ENCODE measurements at places on chromosomes 3 and 15.

- DNase-seq = peak; percentile 27
Measured at GRCh38 chr3:86990734-86991481, at the start of gene VGLL3. TSS of gene VGLL3 (minus strand) at chr3:86991149. CDS start at chr3:86990743, 406 bp downstream.

DNA sequence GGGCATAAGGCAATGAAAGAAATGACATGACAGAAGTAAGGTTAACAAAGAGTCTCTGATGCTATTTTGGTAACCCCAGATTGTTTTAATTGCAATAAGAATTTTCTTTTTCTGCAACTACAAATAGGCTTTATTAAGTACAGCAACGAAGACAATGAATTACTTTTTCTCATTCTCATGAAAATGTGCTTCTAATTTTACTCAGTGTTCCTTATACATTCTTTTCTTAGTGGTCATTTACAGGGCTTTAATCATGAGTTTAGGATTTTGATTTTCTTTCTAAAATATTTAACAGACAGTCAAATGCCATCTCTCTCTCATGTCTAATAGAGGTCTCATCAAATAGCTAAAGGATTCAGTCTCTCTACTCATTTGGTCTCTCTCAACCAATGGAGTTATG lies 452.1 kb downstream of the RAP2B start:
- no peak for DNase-seq

DNA sequence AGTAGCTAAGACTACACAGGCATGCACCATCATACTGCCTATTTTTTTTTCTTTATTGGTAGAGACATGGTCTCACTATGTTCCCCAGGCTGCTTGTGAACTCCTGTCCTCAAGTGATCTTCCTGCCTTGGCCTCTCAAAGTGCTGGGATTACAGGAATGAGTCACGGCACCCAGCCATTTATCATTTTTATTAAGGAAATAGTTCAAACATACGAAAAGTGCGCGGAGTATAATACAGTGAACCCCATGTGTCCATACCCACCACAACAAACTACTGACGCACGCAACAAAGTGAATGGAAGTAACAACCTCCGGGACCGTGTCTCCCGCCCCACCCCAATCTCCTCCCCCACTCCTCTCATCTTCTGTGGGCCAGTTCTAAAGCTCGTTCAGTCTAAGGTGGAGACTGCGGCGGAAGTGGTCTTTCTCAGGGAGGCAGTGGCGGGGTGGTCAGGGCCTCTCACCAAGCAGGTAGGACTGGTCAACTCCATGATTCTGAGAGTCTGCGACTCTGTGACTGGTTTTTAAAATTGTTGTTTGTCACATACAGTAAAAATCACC lies 42.1 kb downstream of the DNAJB8 start:
- DNase-seq = no peak

DNA sequence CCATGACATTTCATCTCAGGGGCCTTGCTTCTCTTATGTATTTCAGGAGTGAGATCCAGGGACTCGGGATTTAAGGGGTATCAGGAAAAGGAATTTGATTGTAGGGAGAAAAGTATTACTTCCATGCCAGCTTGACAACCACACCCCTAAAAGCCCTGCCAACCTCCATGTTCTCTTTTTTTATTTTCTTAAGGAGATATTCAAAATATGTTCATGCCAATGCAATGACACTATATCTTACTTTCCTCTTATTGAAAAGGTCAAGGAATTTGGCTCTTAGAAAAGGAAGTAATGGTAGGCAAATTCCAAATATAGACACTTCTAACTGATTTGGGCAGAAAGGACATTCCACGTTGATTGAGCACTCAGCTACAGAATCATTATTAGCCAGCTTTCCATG lies 407.5 kb upstream of the NECTIN3 start:
- no peak for DNase-seq

DNA sequence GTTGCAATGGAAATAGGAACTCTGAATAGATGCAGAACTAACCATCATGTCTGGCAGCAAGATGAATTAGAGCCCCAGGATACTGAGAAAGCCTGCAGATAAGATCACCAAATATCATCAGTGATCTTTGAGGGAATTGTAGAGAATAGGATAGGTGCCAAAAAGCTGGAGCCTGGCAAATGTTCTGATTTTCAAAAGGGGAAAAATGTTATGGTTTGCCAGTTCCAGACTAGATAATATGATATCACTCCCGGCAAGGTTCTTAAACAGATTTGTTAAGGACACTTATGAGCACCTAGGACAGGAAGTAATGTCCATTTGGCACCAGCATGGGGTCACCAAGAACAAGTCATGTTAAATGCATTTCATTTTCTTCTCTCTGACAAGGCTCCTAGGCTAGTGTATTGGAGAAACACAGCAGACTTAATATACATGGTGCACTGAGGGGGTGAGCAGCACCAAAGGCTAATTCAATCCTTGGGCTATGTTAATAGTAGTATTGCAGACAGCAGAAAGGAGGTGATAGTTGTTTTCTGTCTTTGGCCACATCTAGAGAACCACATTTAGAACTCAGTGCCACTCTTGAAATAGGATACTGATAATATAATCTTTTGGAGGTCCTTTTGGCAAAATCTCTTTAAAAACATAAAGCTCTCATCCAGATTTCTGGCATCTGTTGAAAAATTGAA lies 4.8 kb downstream of the SRGAP3 start:
- DNase-seq = no peak

GRCh38 chr3:170044795-170045244 lies 7.0 kb downstream of the GPR160 start:
- DNase-seq = no peak

DNA sequence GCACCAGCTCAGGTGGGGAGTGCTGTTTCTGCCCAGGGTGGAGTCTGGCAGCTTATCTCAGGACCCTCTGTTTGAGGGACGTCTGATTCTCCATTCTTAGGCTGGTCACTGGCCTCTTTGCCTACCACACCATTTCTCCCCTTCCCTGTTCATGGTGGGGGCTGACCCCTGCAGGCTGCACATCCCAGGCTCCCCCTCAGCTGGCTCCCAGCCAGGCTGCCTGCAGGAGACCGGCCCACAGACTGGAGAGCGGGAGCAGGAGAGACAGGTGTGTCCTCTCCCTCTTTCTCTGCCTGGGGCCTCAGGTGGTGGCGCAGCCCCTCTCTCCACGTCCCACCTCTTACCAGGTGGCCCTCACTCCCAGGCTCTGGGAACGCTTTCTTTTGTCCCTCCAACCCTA lies 60.8 kb downstream of the RAB11A start:
- DNase-seq = no peak

- no peak for DNase-seq
Measured at GRCh38 chr3:62874711-62875557, at the start of gene CADPS. TSS of gene CADPS (minus strand) at chr3:62875416. CDS start at chr3:62875029, 387 bp downstream.

GRCh38 chr15:88603885-88604284 lies 17.3 kb upstream of the AEN start:
- DNase-seq = no peak

GRCh38 chr15:84785053-84785452 lies 32.1 kb upstream of the ALPK3 start:
- no peak for DNase-seq

DNA sequence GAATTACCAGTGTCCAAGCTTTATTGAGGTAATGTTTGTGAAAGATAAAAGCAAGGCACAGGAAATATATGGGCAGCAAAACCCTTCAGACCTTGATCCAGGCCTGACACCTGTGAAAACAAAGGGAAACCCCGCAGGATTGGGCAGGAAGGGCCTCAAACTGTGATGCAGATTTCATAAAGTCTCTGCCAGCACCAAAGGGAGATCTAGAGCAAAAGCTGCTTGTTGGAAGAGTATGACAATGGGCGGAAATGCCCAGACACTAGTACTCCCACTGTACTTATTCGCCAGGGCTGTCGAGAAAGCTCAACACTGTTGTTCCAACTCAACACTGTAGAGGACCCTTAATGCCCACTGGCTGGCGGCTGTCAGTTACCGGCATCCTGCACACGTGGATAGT lies 207.9 kb downstream of the CD47 start:
- DNase-seq = no peak

- no peak for DNase-seq
Measured at GRCh38 chr3:190339130-190339529, 16.9 kb upstream of the CLDN1 start.

DNA sequence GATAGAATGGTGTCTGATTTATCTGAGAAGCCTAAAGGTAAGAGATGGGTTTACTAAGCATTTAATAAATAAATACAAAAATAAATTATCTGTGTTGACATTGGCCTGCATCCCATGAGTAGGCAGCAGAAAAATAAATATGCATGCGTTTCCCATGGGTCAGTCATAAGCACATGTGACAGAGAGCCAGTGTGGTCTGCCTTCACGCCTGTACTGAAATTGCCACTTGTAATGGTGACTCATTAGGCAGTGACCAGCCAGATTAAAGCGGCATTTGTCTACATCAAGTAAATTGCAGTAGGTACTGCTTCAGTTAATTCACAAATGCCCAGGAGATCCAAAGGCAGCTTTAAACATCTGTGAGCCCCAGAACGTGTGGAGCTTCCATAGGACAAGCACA lies 399.6 kb downstream of the NAALADL2 start:
- no peak for DNase-seq

GRCh38 chr3:173753593-173753992 lies 356.0 kb downstream of the NLGN1 start:
- no peak for DNase-seq

DNA sequence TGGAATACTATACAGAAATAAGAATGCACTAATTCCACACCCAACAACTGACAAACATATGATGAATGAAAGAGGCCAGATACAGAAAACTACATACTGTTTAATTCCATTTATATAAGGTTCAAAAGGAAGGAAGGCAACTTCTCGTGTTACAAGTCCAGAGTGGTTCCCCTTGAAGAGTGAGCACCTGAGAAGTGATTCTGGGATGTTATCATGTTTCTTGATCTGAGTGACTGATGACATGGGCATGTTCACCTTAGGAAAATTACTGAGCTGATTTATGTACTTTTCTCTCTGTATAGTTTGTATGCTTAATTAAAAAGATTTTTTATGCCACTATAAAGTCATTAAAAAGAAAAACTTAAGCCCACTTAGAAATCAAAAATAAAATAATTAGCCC lies 13.6 kb downstream of the CCDC12 start:
- no peak for DNase-seq

DNA sequence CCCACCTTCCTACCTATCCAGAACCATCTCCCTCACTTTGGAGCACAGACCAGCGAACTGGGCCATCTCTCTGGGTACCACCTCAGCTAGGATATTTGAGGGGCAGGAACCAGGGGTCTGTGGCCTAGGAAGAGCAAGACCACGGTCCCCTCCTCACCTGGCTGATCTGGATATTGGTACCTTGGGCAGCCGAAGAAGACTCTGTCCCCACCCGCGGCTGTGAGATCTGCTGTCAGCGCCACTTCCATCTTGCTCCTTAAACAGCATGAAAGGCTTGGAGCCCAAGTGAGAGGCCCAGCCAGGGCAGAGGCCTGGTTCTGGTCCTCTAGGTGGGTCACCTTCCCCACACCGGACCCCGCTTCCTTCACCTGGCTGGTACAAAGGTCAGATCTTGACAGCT lies 26.6 kb downstream of the SEC61A1 start:
- DNase-seq = no peak

DNA sequence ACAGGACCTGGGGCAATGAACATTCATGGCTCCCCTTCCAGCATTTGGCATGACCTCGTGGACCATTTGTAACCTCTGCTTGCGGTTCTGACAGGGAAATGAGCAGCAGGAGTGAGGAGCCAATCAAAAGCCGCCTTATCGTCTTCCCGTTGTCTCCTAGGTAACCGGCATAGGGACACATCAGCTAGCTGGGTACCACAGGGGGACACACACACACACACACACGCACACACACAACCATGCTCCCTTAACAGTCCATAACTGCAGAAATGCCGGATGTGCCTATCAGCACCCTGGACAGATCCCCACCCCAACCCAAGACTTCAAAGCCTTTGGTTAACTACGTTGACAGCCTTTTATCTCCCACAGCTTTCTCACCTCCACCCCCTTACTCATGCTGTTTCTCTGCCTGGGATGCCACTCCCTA lies 53.4 kb upstream of the CCDC174 start:
- peak; percentile 34 for DNase-seq

DNA sequence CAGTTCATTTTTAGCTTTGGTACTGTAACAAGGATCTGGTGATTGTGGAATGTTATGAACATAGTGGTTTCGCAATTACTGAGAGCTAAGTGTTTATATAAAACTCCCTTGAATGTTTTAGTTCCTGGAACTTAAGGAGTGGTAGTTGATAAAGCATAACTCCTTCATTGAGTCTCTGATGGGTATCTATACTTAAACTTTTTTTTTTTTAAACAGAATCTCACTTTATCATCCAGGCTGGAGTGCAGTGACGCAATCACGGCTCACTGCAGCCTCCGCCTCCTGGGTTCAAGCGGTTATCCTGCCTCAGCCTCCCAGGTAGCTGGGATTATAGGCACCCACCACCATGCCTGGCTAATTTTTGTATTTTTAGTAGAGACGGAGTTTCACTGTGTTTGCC lies 11.3 kb downstream of the PRKCI start:
- no peak for DNase-seq

GRCh38 chr3:38598791-38599190 lies 50.7 kb downstream of the SCN5A start:
- no peak for DNase-seq

DNA sequence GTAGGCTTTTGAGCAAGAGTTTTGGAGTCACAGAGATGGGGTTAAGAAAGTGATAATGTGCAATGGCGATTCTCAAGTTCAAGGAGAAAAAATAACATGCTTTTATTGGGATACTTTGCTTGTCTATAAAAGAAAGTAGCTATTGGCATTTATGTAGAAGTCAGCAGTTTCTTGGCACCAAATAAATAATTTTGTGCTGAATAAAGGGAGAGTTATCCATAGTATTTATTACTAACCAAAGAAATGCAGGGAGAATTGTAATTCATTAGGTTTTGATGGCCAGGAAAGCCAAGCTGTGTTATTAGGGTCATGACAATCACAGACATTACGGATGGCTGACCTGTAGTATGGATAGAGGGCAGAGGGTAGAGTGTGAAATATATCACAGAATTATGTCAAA lies 33.1 kb downstream of the BTD start:
- no peak for DNase-seq

GRCh38 chr15:68644083-68644904 lies 65.5 kb downstream of the CORO2B start:
- DNase-seq = no peak

DNA sequence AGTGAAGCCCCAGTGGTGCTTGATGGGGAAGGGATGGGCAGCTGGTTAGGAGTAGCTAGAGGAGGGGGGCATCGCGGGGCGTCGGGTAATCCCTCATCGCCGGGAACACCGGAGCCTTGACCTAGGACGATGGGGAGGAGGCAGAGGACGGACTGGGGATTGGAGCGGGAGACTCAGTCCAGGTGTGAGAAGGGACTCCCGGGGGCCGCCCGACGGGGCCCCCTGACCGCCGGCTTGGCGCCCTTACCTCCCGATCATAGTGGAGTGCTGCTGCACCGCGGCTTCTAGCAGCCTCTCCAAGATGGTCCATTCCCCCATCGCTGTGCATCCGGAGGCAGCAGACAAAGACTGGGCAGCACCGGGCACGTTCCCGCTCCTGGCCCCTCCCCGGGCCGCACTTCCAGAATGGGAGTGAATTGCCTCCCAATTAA lies 612 bp downstream of the GJD2 start:
- no peak for DNase-seq

- DNase-seq = no peak
Measured at GRCh38 chr3:157786618-157787017, 283.4 kb upstream of the VEPH1 start.

GRCh38 chr15:81923561-81924350 lies 122.1 kb downstream of the MEX3B start:
- no peak for DNase-seq
